ENCODE measurements at places on chromosomes 1 and 21. TPM values are rescaled to one million over a fixed set of nuclear protein-coding genes. Genes with fewer than 3 reads are reported as not detected.

C1orf105 gene
- total RNA-seq = not detected

LCE2C gene
- not detected for total RNA-seq

ITLN2 gene
- total RNA-seq = not detected

GRCh38 chr1:67441183-67441582 lies 11.0 kb upstream of the SERBP1 start:
- no peaks in the 10 kb centered on the region for H3K27me3 ChIP-seq
- H3K36me3 ChIP-seq = no peaks in the 10 kb centered on the region
- H3K27ac ChIP-seq = no peak overlapping the region
- peak; percentile 10 for DNase-seq

DNA sequence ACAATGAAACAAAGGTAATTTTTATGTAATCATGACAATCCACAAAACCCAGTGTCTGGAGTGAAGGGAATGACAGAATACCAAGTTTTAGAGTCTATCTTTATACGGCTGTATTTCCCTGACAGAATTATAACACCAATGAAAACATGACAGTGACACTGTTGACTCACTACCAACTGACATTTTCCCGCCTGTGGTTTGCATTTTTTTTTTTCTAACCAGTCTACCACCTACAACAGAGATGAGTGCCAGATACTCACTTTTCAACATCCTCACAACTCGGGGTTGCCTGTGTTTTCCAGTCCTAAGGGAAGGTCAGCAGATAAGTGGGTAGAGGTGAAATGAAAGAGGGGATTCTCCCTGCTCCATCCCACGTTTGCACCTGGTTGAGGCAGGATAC lies 118.9 kb downstream of the KCNJ6 start:
- no peaks in the 10 kb centered on the region for H3K4me1 ChIP-seq
- DNase-seq = no peak
- no peak overlapping the region for H3K27ac ChIP-seq

DNA sequence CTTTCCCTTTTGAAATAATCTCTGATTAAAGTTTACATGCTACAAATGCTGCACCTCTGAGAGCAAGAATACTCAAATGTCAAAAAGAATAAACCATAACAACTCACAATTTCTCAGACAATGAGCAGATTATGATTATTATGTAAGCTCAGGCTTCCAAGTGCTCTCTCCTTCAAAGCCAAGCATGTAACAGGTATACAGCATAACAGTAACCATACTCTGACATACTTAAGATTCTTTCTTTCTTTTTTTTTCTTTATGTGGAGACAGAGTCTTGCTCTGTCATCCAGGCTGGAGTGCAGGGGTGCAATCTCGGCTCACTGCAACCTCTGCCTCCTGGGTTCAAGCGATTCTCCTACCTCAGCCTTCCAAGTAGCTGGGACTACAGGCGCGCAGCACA lies 155.4 kb downstream of the EIF4G3 start:
- DNase-seq = no peak
- peaks cover 30% of the 10 kb centered on the region for H3K4me1 ChIP-seq
- no peaks in the 10 kb centered on the region for H3K36me3 ChIP-seq
- H3K27ac ChIP-seq = peak overlapping the region; percentile 95
- H3K27me3 ChIP-seq = no peaks in the 10 kb centered on the region

BTBD19 gene
- total RNA-seq = 1.4 TPM

DNA sequence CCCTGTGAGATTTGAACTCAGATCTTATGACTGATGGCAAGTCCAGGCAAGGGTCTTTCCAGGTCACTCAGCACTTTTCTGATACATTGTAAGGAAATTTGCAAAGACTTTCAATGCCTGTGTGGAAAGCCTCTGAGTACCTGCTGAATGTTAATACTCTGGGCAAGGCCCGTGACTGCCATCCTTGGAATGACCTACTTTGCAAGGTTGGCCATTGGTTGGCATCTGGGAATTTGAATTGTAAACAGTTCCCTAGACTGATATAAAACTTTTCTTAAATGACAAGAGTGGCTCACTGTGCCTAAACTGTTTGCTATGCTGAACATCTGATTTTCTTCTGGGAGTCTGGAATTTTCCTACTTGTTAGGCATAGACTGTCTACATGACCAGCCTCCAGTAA lies 57.1 kb downstream of the CD2 start:
- H3K4me1 ChIP-seq = no peaks in the 10 kb centered on the region
- H3K36me3 ChIP-seq = no peaks in the 10 kb centered on the region
- no peaks in the 10 kb centered on the region for H3K27me3 ChIP-seq
- no peak for DNase-seq

CEP350 gene
- total RNA-seq = 186 TPM

- H3K27ac ChIP-seq = no peak overlapping the region
- H3K36me3 ChIP-seq = no peaks in the 10 kb centered on the region
- no peak overlapping the region for H3K4me3 ChIP-seq
- no peaks in the 10 kb centered on the region for H3K27me3 ChIP-seq
Observed at GRCh38 chr1:47866601-47867437, 130.4 kb downstream of the TRABD2B start.

DNA sequence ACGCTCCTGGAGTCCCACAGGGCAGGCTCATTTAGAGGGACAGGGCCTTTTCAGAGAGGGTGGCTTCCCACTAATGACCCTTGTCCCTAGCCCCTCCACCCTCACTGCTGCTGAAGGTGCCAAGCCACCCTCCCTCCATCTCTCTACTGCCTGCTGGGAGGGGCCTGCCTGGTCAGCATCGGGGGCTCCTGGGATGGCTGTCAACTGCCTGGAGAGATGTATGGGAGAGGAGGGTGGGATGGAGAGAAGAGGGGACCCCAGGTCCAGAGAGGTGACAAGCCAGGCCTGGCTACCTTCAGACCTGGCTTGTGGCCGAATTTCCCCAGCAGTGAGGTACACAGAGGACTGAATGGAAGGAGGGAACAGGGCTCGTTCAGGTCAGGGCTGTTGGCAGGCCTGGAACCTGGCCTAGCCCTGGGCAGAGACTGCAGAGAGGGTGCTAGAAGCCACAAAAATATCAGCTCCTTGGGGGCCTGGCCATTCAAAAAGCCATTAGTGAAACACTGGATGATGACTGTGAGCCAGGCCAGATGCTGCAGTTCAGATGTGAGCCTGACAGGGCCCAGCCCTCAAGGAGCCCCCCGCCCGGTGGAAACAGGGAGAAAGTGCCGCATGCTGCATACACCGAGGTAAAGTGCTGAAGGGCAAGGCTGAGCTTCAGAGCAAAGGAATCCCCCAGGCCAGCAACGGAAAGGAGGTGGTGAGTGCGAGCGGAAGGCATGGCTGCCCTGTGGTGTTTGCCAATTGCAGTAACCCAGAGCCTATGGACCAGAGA lies 20.0 kb downstream of the MMEL1 start:
- no peak for DNase-seq
- H3K36me3 ChIP-seq = no peaks in the 10 kb centered on the region
- peaks cover 18% of the 10 kb centered on the region for H3K27me3 ChIP-seq
- no peak overlapping the region for H3K27ac ChIP-seq
- no peak overlapping the region for H3K4me3 ChIP-seq

- no peaks in the 10 kb centered on the region for H3K4me1 ChIP-seq
- H3K27ac ChIP-seq = no peak overlapping the region
- no peak for DNase-seq
- H3K36me3 ChIP-seq = no peaks in the 10 kb centered on the region
- no peak overlapping the region for H3K4me3 ChIP-seq
Observed at GRCh38 chr1:42999308-42999707, 40.6 kb upstream of the SLC2A1 start.

NTNG1 gene
- not detected for total RNA-seq

CYP4B1 gene
- total RNA-seq = 67.1 TPM

DNA sequence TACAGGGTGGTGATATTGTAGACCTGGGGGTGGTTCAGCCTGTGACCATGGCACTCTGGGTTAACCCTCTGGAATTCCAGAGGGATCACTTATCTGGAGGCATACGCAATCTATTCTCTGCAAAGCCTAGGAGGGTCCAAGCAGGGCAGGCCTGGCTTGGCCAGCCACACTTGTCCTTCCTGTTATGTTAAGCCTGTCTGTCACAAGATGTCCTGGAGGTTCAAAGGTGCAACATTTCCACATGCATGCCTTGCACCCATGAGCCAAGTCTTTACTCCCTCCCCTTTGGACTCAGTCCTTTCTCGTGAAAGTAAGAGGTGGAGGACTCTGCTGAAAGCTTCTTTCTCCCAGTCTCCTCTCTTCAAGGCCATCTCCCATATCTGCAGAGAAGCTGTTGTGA lies 345.1 kb downstream of the HHIPL2 start:
- no peaks in the 10 kb centered on the region for H3K36me3 ChIP-seq
- no peak overlapping the region for H3K27ac ChIP-seq
- no peaks in the 10 kb centered on the region for H3K27me3 ChIP-seq

GRCh38 chr1:185674201-185674600 lies 60.0 kb upstream of the HMCN1 start:
- H3K36me3 ChIP-seq = no peaks in the 10 kb centered on the region
- no peaks in the 10 kb centered on the region for H3K27me3 ChIP-seq
- no peak for DNase-seq
- no peak overlapping the region for H3K4me3 ChIP-seq

GRCh38 chr1:24491577-24492360 lies 10.9 kb upstream of the RCAN3 start:
- no peaks in the 10 kb centered on the region for H3K36me3 ChIP-seq
- DNase-seq = no peak
- no peak overlapping the region for H3K27ac ChIP-seq
- no peak overlapping the region for H3K4me3 ChIP-seq
- H3K27me3 ChIP-seq = no peaks in the 10 kb centered on the region

DNA sequence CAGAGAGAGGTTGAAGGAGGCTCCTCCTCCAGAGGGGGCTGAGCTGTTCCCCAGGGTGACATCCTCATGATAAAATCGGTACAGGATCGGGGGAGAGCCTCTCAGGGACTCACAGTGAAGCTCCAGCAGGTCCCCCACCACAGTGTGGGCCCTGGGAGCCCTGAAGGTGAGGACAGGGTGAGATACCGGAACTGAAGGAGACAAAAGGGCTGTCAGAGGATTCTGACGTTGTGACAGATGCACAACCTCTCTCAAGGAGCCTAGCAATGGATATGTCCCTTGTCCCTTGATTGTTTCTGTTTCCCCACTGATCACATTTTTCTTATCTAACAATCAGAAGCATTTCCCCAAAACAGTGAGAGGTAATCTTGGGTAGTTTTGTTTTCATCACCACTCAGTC lies 5.2 kb downstream of the FCRL3 start:
- no peak for DNase-seq
- H3K27ac ChIP-seq = no peak overlapping the region
- no peaks in the 10 kb centered on the region for H3K4me1 ChIP-seq
- no peaks in the 10 kb centered on the region for H3K27me3 ChIP-seq

DNA sequence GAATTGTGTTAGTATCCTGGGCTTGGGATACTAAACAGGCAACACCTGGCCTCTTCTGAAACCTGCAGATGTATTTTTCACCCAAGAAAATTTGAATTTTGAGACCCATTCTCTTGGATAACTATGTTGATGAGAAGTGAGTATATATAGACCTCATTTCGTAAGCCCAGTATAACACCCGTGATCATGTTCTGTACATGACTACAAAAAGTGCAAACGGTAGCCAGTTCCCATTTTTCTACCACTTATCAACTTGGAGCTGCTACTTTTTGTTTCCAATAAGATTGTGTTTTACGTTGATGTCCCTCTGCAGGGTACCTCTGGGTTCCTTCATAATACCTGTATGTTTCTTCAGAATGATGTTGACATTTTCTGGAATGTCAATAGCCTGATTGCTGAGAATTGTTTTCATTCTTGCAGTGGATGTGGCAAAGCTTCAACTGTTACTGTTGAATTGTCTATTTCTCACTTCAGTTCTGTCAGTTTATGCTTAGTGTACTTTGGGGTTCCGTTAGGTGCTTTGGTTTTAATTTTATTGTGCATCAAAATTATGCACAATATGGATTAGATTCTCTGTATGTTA lies 48.1 kb downstream of the ZFYVE9 start:
- no peak overlapping the region for H3K4me3 ChIP-seq
- peaks cover 26% of the 10 kb centered on the region for H3K4me1 ChIP-seq
- no peaks in the 10 kb centered on the region for H3K36me3 ChIP-seq
- DNase-seq = no peak
- H3K27me3 ChIP-seq = no peaks in the 10 kb centered on the region
- H3K27ac ChIP-seq = no peak overlapping the region

DNA sequence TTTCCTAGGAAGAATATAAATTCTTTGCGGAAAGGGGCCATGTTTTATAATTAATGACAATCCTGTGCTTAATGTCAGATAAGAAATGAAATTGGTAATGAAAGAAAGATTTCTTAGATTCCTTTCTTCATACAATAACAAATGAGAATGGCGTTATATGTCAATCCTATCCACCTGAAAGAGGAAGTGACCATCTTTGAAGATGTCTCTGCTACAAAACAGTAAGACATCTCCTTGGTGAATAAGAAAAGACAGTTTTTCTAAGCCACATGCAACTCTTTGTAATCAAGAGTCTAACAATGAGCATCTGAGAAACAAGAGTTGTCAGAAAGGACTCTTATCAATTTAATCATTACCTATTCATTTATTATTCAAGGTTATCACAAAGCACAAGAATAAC lies 286.0 kb downstream of the VAV3 start:
- no peak for DNase-seq
- no peaks in the 10 kb centered on the region for H3K27me3 ChIP-seq
- no peaks in the 10 kb centered on the region for H3K4me1 ChIP-seq
- H3K36me3 ChIP-seq = no peaks in the 10 kb centered on the region
- H3K27ac ChIP-seq = no peak overlapping the region

TAL1 gene
- 0.71 TPM for total RNA-seq

FLG gene
- not detected for total RNA-seq

- no peaks in the 10 kb centered on the region for H3K4me1 ChIP-seq
- no peak overlapping the region for H3K27ac ChIP-seq
- H3K27me3 ChIP-seq = no peaks in the 10 kb centered on the region
- DNase-seq = peak; percentile 11
Observed at GRCh38 chr1:48817505-48818114, 40.9 kb upstream of the BEND5 start.

GRCh38 chr1:214824763-214825162 lies 221.8 kb downstream of the CENPF start:
- no peaks in the 10 kb centered on the region for H3K36me3 ChIP-seq
- no peaks in the 10 kb centered on the region for H3K4me1 ChIP-seq
- no peak overlapping the region for H3K27ac ChIP-seq
- no peak overlapping the region for H3K4me3 ChIP-seq
- no peak for DNase-seq
- H3K27me3 ChIP-seq = no peaks in the 10 kb centered on the region

SPRR2B gene
- total RNA-seq = not detected

DNA sequence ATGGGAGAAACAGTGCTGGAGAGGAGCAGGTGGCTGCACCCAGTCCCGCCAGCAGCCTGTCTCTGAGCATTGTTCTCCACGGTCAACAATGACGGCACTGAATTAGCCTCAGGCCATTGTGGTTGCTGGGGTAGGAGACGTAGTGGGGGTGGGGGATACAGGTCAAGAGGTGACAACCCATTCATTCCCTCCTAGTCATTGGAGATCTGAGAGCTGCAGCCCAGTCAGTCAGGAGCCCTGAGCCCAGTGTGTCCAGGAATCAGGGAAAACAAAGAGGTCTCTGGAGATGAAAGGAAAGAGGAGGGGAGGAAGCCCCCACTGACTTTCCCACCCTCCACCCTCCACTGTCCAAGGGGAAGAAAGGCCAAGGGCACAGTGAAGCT lies 15.3 kb downstream of the SMIM12 start:
- peaks cover 9% of the 10 kb centered on the region for H3K4me1 ChIP-seq
- DNase-seq = no peak
- peak overlapping the region; percentile 73 for H3K27ac ChIP-seq
- no peaks in the 10 kb centered on the region for H3K36me3 ChIP-seq
- no peak overlapping the region for H3K4me3 ChIP-seq

GRCh38 chr1:3494321-3495308 lies 40.1 kb downstream of the ARHGEF16 start:
- DNase-seq = no peak
- H3K27me3 ChIP-seq = no peaks in the 10 kb centered on the region
- no peaks in the 10 kb centered on the region for H3K4me1 ChIP-seq
- no peak overlapping the region for H3K27ac ChIP-seq
- H3K4me3 ChIP-seq = no peak overlapping the region
- no peaks in the 10 kb centered on the region for H3K36me3 ChIP-seq

VCAM1 gene
- 0.72 TPM for total RNA-seq

All from gastrocnemius medialis (tissue), 4 donors.